Stimulated activated CD8-positive, alpha-beta memory T cell treated with anti-CD3 and anti-CD28 coated beads, Interleukin-4, amount 100 ng/mL, for 48 hours (primary cell): ENCODE measurements at places on chromosomes 7 and 10.

DNA sequence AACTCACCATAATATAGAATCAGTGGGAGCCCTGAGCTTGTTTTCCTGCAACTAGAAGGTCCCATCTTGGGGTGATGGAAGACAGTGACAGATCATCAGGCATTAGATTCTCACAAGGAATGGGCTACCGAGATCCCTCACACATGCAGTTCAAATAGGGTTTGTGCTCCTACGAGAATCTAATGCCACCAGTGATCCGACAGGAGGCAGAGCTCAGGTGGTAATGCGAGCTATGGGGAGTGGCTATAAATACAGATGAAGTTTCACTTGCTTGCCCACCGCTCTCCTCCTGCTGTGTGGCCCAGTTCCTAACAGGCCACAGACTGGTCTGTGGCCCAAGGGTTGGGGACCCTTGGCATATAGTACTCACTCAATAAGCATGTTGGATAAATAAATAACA, 93.4 kb downstream of the POU6F2 start:
- no peak for DNase-seq

DNA sequence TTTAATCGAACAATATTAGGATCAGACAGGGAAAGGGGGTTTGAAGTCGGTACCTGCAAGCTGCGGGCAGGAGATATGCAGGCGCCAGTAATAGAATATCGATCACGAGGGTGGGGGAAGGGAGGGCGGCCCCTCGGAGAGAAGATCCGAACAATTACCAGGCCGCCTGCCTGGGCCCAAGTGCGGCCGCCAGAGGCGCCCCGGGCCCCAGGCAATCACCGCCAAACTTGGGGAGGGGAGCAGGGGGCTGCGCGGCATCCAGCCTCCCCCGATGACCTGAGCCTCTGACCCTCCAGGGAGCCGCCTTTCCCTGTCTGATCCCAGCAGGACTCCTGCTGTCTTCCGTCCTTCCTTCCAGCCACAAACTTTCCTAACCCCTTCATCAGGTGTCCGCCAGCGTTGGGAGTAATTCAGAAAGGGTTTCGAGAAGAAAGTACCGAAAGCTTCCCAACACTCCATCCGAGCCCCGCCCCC, 1.1 kb downstream of the NKX1-2 start:
- no peak for DNase-seq

DNA sequence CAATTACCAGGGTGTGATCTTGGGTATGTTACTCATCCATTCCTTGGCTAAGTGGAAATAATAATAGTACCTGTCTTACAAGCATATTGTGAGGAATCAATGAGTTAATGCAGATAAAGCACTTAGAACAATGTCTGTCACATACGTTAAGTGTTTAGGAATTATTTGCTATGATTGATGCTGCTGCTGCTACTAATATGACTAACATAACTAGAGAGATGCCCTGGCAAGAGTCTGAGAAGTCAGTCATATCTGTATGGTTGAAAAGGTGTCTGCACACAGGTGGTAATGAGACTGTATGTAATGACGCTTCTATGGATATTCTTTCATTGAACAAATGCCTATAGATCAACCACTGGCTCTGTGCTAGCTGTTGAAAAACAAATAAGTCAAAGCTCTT, 100.1 kb upstream of the PCGF5 start:
- no peak for DNase-seq

- DNase-seq, result peak; percentile 18
These were observed 3.5 kb downstream of the RASSF4 start for GRCh38 chr10:44962870-44963738.

GRCh38 chr7:157032128-157032527, 21.7 kb upstream of the MNX1 start:
- no peak for DNase-seq

DNA sequence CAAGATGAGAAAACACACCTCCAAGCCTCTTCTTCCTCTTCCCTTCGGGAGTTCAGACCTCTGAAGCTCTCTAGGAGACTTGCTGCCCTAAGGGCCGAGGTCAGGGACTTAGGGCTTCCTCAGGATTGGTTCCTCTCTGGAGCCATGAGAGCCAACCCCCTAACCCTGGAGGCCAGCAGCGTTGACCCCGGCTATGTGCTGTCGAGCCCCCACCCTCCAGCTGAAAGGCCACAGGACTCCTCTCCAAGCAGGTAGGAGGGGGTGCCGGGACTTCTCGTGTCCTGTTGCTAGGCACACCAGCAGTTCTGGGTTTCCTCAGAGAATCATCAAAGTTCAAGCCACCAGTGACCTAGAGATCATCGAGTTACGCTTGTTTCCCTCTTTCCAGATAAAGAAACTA, 87.4 kb downstream of the ARHGAP22 start:
- DNase-seq, result no peak

DNA sequence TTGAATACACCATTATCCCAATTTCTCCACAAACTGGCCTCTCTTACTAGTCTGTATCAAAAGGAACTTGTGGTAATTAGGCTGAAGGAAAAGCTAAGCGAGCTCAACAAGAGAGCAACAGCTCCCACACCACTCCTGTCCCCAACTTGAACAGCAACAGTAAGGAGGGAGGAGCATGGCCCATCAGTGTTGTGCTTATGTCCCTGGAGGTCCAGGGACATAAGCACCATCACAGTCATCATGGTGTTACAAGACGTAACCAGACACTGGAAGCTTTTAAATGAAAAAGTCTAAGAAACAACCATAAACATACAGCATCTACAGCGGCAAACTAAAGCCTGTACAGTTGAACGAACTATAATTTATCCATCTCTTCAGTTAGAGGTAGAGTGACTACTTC, 989 bp downstream of the ERLIN1 start:
- no peak for DNase-seq

GRCh38 chr7:114243646-114244045, 171.0 kb upstream of the FOXP2 start:
- no peak for DNase-seq

- no peak for DNase-seq
These were observed 376.4 kb downstream of the HTR7 start for GRCh38 chr10:90481326-90481923.

DNA sequence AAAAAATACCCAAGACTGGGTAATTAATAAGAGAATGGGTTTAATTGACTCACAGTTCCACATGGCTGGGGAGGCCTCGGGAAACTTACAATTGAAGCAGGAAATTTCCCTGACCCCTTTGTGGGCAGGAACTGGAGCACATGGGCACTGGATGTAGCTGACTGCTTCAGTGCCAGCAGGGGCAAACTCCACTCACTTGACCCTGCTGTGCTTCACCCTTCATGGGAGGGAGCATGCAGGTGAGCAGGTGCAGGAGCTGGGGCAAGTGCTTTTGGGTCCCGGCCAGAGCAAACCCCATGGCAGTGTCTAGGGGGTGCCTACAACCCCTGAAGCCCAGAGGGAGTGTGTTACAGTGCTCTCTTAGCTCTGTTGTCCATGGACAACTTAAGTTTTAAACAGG, 132.6 kb downstream of the AKR1D1 start:
- DNase-seq, result no peak

DNA sequence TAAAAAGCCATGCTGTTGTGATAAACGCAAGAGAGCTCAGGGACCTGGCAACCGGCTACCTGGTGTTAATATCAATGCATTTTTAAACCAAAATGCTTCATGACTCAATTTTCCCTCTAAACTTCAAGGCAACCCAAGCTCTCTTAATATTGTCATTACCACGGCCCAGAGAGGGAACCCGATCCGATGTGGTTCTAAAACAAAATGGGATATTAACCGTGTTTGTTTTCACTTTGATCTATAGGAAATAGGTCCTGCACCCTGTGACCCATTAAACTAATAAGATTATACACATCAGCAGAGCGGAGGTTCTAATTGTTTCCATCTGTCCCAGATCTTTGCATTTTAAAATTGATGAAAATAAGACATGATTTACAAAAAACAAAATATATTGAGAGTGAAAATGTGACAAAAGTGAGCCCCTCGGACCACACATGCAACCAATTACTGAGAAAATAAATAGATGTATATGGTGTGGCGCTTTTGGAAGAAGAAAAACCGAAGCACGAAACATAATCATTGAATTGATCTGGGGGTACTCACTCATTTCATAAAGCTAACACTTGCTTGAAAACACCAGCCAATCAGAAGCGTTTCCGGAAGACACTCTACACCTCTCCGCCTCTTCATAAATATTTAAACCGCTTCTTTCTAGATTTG, 290.3 kb upstream of the NFE2L3 start:
- no peak for DNase-seq

DNA sequence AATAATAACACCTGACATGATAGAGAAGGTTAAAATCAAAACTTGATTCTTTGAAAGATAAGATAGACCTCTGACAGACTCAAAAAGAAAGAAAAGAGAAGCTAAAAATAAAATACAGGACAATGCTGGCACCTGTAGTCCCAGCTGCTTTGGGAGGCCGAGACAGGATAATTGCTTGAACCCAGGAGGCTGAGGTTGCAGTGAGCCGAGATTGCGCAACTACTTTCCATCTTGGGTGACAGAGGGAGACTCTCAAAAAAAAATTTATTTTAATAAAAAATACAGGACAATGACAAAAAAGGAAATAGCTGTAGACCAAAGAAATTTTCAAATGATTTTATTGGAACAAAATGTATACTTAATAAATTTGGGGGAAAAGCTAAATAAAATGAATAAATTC, 263.2 kb downstream of the SDK1 start:
- no peak for DNase-seq

DNA sequence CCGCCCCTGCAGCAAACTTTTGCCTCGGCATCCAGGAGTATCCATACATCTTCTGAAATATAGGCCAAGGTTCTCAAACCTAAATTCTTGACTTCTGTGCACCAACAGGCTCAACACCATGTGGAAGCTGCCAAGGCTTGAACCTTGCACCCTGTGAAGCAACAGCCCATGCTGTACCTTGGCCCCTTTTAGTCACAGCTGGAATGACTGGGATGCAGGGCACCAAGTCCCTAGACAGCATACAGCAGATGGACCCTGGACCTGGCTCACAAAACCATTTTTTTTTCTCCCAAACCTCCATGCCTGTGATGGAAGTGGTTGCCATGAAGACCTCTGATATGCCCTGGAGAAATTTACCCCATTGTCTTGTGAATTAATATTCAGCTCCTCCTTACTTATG, 233.8 kb upstream of the KCND2 start:
- no peak for DNase-seq

DNA sequence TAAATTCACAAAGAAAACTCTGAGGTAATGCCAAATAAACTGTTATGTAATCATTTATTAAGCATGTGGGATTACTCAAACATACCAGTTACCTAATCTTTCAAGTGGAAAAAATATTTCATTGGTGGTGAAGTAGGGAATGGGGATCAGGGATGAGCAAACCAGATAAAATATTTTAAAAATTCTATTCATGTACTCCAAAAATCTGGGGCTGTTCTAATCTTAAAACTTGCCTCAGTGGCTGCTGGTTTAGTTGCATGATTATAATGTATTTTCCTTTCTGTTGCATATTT, 19.5 kb downstream of the LMOD2 start:
- DNase-seq, result no peak

DNA sequence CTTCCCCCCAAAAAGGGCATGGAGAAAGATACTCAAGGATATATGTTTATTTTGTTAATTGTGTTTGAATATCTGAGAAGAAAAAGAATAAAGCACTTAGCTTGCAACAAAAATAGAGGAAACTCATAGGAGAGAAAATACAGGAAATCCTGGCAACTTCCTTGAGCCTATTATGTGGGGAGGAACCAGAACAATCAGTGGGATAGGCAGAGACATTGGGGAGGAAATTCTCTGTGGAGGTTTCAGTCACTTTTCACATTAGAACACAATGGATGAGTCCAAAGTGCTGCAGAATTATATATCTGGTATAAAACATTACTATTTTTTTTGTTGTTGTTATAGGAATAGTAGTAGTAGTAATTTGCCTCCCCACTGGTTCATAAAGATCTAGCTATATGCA, 240.1 kb downstream of the THSD7A start:
- no peak for DNase-seq

DNA sequence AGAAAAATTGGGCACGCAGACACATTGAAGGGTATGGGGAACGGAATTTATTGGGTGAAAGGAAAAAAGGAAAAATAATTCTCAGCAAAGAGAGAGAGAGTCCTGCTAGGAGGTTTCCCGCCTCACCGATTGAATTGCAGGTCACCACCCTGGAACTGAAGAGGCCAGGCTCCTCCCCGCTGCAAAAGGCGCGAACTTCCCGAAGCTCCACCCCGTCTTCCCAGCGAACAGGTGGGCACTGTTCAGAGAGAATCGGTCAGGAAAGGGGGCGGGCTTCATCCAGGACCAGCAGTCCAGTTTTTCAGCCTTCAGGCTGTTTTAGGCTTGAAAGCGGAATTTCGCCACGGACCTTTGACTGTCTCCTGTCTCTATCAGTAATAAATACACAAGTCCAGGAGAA, 27.3 kb upstream of the CADPS2 start:
- DNase-seq, result no peak

DNA sequence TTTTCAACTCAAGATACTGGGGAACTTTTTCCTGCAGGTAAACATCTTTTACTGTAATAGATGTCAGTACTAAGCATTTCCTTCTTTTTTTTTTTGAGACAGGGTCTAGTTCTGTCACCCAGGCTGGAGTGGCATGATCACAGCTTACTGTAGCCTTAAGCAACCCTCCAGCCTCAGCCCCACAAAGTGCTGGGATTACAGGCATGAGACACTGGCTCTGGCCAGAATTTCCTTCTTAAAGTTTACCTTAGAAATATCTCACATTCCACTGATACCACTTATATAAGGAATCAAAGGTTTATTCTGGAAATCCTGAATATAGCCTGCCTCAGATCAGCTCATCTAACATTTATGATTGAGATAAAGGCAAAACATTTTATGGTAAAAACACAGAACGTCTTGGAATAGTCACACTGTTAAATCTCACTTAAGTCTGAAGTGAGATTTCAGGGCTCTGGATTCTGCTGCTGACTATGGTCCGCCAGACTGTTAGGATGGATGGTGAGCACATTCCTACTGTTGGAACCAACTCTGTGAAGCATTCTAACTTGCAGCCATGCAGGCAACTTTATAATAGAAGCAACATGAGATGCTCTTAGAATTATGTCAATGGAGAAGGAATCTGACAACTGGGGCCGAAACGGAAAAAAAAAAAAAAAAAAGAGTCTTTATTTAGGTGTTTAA, 151.9 kb downstream of the ZMYND11 start:
- no peak for DNase-seq

DNA sequence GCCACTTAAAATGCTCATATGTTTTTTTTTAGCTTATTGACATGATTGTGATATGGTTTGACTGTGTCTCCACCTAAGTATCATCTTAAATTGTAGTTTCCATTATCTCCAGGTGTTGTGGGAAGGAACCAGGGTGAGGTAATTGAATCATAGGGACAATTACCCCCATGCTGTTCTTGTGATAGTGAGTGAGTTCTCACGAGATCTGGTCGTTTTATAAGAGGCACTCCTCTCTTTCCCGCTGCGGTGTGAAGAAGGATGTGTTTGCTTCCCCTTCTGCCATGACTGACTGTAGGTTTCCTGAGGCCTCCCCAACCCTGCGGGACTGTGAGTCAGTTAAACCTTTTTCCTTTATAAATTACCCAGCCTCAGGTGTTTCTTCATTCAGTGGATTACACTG, 80.5 kb upstream of the ETV1 start:
- no peak for DNase-seq

DNA sequence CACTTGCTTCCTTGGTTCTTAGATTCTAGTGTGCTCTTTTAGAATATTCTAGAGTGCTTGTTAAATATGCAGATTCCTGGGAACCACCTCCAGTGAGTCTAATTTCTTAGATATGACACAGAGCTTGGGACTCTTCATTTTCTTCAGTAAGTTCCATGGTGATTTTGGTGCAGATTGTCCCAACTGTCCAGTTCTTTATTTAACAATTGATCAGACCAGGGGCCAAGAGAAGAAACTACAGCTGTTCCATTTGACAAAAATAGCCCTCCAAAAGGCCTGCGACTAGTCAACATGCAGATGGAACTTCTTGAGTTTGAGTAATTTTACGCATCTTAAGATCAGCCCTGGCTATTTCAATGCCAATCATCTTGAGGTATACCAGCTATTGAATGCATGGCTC, 760.7 kb downstream of the LRMDA start:
- DNase-seq, result no peak
